Putamen (tissue), 1 donor: ENCODE measurements at places on chromosomes 6 and 20.

GRCh38 chr6:5389086-5389745 lies 127.9 kb downstream of the FARS2 start:
- no peak for DNase-seq

DNA sequence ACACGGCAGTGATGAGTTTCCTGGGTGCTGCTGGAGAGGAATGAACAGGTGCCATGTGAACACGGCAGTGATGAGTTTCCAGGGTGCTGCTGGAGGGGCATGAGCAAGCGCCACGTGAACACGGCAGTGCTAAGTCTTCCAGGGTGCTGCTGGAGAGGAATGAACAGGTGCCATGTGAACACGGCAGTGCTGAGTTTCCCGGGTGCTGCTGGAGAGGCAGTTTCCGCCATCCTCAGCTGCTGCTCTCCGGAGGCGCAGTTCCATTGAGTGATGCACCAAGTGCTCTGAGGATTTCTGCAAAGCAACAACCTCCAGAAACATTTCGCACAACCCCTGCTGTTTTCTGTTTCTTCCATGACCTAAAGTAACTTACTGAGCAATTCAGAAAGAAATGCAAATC lies 155.4 kb downstream of the SMOC2 start:
- DNase-seq: peak; percentile 51

DNA sequence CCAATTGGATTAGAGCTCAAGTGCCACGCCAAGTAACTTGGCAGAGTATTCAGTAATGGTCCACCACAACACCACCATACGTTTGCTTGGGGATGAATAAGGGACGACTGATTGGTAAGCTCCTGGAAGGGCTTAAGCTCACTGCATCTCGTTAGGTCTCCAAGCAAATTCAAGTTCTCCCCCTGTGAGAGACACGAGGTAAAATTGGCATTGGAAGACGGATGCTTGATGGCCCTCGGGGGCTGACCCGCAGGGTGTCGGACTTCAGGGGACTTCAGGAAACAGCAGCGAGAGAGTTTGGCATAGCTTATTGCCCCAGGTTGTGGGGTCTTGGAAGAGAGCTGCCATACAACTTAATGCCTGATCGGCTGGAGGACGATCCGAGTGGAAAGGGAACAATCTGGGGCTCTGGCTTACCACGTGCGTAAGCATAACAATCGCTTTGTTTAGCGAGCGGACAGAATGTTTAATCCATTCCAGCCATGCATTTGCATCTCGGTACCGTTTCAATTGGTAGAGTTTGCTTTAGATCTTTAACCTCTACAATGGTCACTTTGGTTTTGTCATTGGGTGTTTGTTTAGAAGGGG lies 4.8 kb upstream of the ZNFX1 start:
- DNase-seq: no peak

- DNase-seq: no peak
Observed at GRCh38 chr6:168765752-168766151, 324.8 kb downstream of the SMOC2 start.

- no peak for DNase-seq
Observed at GRCh38 chr6:154463573-154464419, 46.7 kb downstream of the CNKSR3 start.

DNA sequence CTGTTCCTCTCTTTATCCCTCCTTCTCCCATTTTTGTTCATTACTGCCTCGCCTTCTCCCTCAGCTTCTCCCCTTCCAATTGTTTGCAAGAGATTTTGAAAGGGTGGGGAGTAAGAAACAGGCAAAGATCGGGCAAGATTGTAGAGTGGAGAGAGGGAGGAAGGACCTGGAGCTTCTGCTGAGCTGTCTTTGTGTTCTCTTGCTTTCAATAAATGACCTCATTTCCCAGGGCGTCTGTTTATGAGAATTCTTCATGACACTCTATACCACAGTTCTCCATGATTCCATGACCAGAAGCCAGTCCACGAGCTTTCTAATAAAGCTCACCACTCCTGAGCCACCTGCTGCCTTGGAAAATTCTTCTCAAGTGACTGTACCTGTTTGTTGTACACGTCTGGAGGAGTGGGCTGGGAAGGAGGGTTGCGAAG lies 50.0 kb upstream of the PLEKHG1 start:
- no peak for DNase-seq

GRCh38 chr20:47152068-47152467 lies 204.4 kb downstream of the ZMYND8 start:
- DNase-seq: no peak

DNA sequence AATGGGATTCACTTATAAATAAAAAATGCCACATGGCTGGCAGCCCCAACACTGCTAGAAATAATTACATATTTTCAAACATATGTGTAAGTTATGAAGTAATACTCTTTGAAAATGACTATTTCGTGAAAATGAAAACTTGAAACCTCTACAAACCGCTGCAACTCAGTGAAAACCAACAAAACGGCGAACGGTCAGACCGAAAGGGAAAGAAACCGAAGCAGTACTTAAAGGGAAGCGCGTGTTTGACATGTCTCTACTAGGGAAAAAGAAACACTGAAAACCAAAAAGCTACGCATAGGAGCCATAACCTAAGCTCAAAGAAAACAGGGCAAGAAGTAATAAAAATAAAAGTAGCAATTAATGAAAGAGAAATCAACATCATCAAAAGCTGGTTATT lies 121.0 kb upstream of the GGTLC1 start:
- no peak for DNase-seq

- DNase-seq: no peak
Observed at GRCh38 chr6:56742122-56742791, 99.6 kb upstream of the DST start.

DNA sequence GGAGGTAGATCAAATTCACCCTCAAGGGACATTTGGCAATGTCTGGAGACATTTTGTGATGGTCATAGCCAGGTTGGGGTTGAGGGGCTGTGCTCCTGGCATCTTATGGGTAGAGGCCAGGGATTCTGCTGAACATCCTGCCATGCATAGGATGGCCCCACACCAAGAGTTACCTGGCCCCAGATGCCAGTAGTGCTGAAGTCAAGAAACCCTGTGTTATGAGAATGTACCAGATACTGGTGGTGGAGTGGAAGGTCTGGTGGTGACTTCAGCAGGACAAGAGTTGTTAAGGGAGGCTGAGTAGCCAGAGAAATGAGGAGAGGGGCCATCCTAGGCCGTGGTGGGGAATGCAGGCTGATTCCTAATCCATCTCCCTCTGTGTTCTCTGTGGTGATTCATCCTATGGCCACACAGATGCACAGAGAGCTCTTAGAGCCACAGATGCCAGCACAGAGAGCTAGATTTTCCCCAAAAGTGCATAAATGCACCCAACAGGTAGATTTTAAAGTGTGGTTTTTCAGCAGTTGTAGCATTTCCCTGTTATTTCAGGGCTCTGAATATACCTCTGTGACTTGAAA lies 43.6 kb downstream of the CDYL start:
- DNase-seq: no peak

DNA sequence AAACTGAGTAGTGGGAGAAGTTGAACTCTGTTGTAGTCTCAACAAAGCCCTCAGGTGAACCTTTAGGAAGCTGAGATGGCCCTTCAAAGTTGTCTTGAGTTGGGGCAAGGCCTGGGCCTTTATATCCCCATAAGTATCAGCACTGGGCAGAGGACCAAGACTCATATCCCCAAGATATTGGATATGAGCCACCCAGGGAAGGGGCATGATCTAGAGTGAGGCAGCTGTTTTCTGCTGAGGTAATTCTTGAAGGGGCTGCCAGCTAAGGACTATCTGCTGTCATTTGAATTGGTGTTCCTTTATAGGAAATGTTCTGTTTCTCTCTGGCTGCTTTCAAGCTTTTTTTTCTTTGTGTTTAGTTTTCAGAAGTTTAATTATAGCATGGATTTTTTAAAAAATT lies 140.7 kb upstream of the FLRT3 start:
- DNase-seq: no peak

- no peak for DNase-seq
Observed at GRCh38 chr6:136066005-136066404, 184.1 kb downstream of the MTFR2 start.

DNA sequence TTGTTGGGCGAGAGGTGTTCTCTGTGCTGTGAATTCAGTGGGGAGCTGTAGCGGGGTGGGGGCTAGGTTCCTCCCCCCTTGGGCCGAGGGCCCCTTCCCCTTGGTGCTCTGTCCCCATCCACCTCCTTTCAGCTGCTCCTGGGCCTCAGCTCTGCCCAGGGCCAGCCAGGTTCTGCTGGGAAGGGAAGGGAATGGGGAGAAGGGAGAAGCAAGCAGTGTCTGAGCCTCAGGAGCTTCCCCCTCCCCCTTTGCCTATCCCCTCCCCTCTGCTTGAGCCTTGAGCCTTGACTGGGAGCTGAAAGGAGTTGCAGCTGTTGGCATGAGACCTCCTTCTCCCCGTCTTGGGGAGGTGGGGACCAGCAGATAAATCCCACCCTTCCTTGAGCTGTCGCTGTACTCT lies 576 bp upstream of the RRP36 start:
- DNase-seq: no peak
